GM10248 (cell line): ENCODE measurements at places on chromosomes 1 and 21.

DNA sequence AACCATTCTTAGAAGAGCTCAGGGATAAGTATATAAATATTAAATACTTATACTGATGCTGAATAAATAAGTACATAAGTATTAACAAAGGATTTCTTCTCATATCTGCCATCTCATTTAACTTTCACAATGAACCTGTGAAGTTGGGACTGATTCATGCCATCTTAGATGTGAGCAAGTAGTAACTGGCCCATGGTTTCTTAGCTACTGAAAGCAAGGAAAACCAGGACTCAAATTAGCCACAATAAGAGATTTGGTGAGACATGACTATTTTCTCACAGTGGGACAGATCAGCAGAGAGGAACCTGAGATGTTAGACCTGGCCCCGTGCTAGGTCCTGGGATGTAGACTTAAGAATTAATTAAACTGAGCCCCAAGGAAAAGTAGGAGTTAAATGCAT is 8.2 kb upstream of the RAB3B start:
- no peak for DNase-seq

DNA sequence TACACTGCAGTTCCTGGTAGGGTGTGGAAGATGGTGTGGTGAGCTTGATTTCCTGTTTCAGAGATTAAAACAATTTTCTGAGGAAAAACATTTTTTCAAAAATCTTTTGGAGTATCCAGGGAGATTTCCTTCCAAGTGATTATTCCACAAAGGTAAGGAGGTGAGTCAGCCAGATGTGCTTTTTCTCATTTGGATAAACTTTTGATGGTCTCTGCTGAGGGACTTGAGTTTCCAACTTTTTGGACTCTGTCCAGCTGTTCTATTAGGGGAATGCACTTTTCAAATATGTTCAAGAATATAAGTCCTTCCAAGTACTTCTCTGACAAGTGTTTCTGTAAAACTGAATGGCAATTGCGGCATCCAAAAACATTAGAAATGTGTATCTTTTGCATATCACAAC is 628.8 kb upstream of the ADAMTS5 start:
- DNase-seq, result no peak

DNA sequence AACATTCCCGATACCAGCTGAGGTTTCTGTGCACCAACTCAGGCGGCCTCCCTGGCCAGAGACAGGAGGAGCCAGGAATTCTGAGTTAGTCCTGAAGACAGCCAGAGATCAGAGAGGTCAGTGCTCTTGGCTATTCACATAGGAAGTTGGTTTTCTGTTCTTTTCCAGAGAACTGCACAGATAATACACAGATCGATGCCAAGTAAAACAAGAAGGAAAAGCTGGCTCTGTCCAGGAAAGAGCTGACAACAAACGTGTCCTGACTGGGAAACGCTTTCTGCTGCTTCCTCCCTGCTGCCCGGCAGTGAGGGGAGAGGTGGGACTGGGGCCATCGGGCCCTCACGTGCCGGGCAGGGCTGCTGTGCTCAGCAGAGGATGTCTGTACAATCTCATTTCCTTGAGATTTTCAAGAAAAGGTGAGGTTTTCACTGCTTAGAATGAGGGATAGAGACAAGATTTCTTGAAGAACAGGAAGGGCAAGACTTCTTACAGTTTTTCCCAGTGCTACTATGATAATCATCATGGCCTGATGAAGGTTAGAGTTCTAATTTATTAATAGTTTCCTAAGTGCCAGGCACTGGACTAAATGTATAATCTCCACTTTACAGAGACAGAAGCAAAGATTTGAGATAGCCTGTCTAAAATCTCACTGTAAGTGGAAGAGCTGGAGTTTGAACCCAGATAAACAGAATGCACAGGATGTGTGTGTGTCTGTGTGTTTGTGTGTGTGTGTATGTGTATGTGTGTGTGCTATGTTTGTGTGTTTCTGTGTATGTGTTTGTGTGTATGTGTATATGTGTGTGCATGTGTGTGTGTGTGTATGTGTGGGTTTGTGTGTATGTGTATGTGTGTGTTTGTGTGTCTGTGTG is 211.0 kb upstream of the RAB4A start:
- no peak for DNase-seq

DNA sequence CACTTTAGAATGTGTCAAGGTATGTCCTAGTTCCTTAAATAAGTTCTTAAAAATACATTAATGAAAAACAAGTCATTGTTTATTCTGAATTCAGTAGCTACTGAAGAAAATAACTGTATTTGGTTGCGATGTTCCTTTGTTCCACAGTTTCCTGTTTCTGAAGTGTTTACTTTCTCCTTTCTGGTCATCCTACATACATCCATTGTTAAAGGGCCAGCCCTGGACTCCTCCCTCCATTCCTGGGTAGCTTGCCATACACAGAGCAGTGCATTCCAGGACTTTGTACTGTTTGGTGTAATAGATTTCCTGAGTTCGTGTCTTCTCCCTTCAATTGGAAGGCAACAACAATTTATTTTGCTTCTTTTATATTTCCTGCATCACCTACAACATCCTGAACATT is 845.4 kb upstream of the CXADR start:
- DNase-seq, result no peak

DNA sequence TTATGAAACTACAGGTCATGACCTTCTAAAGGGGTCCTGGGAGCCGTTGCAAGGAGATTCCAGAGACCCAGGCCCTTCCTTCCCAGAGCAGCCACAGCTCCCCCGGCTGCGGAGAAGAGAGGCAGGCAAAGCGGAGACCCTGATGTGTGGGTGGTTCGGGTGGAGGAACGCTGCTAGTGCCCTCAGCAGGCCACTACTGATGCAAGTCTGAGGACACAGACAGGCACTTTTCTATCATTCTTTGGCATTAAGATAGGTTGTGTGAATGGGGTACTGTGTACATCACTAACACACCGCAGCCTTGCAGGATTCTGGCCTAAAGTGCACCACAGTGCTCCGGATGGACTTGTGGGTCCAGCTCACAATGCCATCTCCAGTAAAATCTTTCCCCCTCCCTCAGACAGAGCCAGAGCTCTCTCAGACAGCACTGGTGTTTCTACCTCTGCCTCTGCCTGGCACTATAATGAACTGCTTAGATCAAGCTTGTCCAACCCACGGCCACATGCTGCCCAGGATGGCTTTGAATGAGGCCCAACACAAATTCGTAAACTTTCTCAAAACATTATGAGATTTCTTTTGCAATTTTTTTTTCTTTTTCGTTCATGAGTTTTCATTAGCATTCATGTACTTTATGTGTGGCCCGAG is 121.4 kb downstream of the TGFBR3 start:
- DNase-seq, result no peak

DNA sequence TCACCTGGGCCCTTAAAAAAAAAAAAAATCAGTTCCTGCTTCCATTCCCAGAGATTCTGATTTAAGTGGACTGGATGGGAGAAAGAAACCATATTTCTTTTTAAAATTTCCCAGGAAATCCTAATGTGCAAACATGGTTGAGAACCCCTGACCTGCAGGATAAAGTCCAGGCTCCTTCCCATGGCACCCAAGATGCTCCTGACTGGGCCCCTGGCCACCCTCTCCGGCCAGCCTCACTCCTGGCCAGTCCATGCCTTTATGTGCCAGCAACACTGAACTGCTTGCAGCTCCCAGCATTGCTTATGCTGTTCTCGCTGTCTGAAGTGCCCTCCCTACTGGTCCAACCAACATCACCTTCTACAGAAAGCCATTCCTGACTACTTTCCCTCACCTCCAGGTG is 93.9 kb downstream of the TEX35 start:
- no peak for DNase-seq

DNA sequence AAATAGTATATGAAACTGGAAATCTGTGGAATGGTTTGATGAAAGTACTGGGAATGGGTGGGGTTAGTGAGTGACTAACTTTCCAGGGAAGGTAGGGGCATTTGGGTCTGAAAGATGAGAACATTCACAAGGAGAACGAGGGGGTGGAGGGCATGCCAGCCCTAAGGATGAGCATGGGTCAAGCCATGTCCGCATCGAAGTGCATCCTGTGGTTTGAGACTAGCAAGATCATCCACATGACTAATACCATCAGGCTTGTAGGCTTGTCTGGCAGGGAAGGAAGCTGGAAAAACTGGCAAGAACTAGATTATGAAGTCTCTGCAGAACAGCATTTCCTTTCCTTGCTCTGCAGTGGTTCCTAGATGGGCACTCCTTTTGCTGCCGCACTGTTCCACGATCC is 70.4 kb upstream of the UBE2U start:
- DNase-seq, result no peak

GRCh38 chr1:188343914-188344313 is 1515.2 kb downstream of the PLA2G4A start:
- no peak for DNase-seq

DNA sequence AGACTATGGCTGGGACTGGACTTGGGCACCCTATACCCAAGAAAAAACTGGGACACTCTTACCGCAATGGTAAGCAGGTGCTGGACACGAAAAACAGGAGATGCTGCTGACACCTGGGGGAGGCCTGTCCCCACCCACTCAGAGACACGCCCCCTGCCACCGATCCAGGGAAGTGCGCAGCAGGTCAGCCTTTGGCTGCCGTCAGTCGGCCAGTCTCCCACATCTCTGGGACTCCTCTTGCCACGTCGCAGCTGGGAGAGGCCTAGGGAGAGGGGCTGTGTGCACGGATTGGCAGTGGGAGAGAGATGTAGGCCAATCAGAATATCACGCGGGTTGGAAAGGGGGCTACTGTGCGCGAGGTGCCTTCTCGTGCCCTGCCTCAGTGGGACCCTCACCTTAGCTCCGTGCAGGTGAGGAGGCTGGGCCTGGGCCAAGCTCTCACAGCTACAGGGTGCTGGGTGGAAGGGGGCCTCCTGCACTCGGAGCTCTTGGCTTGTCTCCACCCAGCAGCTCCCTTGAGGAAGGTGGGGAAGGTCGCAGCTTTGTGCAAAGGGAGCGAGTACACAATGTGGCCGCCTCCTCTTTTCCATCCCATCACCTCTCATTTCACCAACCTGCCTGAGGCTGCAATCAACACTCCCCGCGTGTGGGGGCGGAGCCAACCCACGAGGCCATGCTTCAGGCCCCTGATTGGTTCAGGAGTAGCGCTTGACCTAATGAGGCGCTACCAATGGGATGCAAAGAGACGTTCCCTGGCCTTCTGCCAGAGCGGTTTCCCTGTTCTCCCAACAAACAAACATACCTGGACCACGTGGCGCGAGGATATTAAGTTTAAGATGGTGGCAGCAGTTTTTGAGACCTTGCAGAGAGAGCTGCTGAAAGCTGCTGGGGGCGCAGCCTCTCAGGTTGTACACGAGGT is 25.7 kb upstream of the LDLRAP1 start:
- no peak for DNase-seq

DNA sequence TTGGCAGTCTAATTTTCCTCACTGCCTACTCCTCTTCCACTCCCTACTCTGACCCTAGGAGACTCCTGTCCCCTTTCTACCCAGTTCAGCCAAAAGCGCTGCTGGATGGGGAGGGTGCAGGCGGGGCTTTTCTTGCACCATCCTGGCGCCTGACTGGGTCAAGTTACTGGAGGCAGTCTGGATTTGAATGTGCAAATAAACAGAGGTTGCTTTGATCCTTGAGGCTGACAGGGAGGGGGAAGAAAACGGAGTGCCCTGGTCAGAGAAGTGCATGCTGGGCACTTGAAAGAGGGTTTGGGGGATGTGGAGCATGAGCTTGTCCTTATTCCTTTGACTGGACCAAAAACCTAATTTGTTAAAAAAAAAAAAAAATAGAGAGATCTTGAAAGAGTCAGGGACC is 76.8 kb upstream of the SOX13 start:
- DNase-seq, result no peak

DNA sequence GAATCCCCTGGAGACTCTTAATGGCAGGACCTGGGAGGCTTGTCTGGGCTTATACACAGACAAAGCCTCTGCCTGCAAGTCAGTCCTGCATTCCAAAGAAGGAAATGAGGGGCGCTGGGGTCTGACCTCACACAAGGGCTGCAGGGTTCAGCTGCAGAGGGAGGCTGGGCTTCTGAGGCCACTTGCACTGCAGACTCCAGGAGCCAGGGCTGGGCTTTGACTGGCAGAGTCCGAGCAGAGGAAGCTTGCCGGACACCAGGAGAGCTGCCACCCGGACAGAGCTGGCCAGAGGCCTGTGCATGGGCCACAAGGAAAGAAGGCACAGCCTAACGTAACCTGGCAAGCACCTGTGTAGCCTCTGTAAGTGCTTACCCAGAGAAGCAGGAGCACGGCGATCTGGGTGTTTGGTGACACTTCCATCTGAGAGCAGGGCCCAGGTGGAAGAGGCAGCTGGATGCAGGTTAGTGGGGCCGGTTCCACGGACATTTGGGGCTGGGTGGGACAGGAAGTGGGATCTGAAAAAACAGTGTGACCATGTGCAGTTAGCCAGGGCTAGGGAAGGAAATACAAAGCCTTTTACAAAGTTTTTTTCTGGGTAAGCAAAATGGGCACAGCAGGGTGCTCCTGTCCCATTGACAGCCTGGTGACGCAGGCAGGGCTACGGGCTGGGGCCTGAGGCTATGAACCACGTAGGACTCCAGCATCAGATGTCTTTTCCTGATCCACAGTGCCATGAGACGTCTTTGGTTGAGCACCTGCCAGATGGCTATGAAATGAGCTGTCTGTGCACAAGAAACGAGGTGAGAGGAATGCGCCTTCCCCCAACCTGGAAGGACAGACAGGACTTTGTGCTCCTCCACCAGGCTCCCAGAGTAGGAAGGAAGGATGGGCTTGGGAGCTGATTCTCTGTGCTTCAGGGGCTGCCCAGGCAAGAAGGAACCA is 37.3 kb upstream of the LBR start:
- no peak for DNase-seq

DNA sequence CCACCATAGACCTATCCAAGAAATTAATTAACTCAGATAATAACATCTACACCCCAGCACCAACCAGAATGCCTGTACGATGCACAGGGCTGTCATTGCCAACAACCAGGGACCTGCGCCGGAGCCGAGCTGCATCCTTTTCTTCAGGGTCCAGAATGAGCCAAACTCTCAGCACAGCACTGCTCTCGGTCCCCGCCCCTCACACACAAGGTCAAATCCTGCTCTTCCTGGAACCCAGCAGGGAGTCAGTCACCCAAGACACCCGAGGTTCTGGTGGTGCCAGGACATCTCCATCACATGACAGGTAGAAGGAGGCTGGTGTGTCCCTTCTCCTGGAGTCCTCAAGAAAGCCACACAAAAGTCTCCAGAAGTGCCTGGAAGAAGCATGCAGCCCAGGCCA is 31.9 kb downstream of the NPHP4 start:
- no peak for DNase-seq
